CD4-positive, alpha-beta memory T cell (primary cell): ENCODE measurements at places on chromosomes 12 and 14.

DNA sequence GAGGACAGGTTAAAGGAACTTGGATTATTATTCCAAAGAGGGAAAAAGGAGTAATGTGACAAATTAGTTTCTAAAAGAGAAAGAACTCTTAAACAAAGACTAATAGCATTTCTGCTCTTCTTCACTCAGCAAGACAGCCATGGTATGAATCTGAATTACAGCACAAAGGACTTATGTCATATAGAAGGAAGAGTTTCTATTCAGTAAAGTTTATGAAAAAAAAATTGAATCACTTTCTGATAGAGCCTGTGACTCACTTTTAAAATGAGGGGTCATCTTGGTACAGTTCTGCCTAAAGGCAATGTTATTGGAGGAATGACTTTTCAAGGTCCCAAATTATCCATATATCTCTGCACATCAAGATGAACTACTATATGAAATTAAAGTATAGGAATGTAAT, 101.7 kb downstream of the DUSP6 start:
- H3K27me3 ChIP-seq: no peaks in the 10 kb centered on the region
- no peak for DNase-seq
- H3K4me1 ChIP-seq: peaks cover 13% of the 10 kb centered on the region
- no peaks in the 10 kb centered on the region for H3K36me3 ChIP-seq
- no peak overlapping the region for H3K27ac ChIP-seq

DNA sequence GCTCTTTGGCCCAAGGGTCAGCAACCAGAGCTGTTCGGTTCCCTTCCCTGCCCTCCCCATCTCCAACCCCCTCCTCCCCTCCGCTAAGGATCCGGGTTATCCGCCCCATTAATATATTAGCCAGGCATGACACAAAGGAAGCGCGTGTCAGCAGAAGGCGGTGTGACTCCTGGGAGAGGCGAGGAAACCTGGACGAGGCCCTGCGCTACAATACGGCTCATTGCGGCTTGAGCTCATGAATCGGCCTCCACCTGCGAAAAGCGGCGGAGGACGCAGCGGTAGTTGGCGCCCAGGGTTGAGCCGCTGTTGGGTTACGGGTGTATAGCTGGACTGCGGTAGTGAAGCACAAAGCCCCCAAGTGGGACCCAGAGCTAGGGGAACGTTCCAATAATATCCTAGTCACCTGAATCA, 9.9 kb downstream of the FOXA1 start:
- H3K27ac ChIP-seq: no peak overlapping the region
- DNase-seq: no peak
- no peaks in the 10 kb centered on the region for H3K36me3 ChIP-seq

DNA sequence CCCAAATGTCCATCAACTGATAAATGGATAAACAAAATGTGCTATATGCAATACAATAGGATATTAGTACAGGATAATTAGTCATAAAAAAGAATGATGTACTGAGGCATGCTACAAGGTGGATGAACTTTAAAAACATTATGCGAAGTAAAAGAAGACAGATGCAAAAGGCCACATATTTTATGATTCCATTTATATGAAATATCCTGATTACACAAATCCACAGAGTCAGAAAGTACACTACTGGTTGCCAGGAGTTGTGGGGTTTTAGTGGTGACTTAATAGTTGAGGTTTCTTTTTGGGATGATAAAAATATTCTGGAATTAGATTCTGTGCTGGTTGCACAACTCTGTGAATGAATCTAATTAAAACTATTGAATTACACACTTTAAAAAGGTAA, 12.6 kb downstream of the TRIM9 start:
- no peak for DNase-seq
- no peaks in the 10 kb centered on the region for H3K4me1 ChIP-seq
- H3K27ac ChIP-seq: no peak overlapping the region

- no peaks in the 10 kb centered on the region for H3K36me3 ChIP-seq
- no peak for DNase-seq
- H3K4me3 ChIP-seq: no peak overlapping the region
These were observed 2.3 kb downstream of the OTUB2 start for GRCh38 chr14:94028450-94028826.
